Mesenchymal stem cell (in vitro differentiated cells and primary cell): ENCODE measurements at places on chromosomes 7 and 10.

GRCh38 chr10:113087165-113088029 is 137.3 kb downstream of the TCF7L2 start:
- no peak overlapping the region for H3K4me3 ChIP-seq
- H3K27ac ChIP-seq = peak overlapping the region; percentile 95
- peaks cover 12% of the 10 kb centered on the region for H3K36me3 ChIP-seq
- H3K4me1 ChIP-seq = peaks cover 15% of the 10 kb centered on the region
- peak; percentile 99 for DNase-seq

DNA sequence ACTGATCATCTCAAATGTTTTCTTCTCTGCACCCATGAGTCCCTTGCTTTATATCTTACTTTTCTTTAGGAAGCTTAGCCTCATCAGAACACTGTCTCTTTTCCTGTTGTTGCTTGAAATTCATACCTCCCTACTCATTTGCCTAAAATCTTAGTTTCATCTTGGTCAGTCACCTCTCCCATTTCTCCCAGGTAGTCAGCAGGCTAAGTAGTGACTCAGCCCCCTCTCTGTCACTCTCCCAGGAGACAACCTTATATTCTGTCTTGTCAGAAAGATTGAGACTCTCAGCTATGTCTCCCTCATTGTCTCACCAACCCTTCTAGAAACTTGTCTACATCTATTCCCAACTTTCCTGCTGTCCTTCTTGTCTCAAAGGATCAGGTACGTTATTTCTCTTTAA is 280.9 kb downstream of the BBS9 start:
- no peak overlapping the region for H3K27ac ChIP-seq
- H3K27me3 ChIP-seq = no peaks in the 10 kb centered on the region
- DNase-seq = no peak
- no peaks in the 10 kb centered on the region for H3K36me3 ChIP-seq
- H3K4me1 ChIP-seq = no peaks in the 10 kb centered on the region

DNA sequence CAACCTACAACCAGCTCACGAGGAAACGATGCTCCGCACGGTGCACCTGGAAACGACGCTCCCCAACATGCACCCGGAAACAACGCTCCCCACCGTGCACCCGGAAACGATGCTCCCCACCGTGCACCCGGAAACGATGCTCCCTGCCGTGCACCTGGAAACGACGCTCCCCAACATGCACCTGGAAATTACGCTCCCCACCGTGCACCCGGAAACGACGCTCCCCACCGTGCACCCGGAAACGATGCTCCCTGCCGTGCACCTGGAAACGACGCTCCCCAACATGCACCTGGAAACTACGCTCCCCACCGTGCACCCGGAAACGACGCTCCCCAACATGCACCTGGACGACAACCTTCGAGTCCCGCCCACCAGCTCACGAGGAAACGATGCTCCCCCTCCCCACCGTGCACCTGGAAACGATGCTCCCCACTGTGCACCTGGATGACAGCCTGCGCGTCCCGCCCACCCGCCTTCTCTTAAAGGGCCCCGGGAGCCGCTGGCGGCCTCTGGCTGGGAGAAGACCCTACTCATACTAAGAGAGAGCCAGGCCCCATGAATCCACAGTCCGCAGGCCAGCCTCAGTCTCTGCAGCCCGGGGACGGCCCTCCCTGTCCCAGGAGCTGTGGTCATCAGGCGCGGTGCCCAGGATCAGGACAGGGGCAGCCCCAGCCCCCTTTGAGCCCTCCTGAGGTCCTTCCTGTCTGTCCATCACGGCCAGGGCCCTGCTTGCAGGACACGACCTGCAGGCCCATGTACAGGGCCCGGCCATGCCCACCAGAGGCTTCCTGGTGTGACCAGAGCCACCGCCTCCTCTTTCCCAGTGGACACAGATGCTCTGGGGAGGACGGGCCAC is 98.3 kb downstream of the PDGFA start:
- peaks cover 16% of the 10 kb centered on the region for H3K27me3 ChIP-seq
- H3K36me3 ChIP-seq = no peaks in the 10 kb centered on the region
- H3K27ac ChIP-seq = no peak overlapping the region
- H3K4me3 ChIP-seq = no peak overlapping the region
- H3K4me1 ChIP-seq = no peaks in the 10 kb centered on the region

DNA sequence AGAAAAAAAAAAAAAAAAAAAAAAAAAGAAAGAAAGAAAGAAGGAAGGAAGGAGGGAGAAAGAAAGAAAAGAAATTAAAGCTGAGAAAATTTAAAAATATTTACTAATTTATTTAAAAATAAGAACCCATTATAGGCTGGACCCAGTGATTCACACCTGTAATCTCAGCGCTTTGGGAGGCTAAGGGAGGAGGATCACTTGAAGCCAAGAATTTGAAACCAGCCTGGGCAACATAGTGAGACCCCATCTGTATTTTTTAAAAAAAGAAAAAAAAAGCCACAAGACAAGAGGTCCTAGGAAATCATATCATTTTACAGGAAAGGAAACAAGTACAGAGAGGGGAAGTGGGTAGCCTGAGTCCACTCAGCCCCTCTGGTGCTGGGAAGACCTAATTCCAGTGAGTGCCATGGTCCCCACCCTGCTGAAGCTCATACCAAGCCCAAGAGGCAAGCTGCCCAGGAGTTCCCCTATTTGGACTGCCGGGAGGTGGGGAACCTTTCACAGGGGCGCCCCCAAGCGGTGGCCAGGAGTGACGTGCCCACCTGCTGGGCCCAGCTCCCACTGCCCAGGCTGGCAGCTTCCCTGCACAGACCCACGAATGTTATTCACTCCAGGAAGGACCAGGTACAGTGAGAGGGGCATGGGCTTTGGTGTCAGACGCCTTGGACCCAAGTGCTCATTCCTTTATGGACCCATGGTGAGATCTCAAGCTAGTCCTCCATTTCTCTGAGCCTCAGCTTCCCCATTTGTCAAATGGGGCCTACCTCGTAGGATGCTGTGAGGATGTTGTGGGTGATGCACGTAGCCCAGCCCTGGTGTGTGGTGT is 133.6 kb downstream of the ZMIZ1 start:
- H3K27me3 ChIP-seq = no peaks in the 10 kb centered on the region
- H3K4me1 ChIP-seq = peaks cover 26% of the 10 kb centered on the region
- peak; percentile 51 for DNase-seq
- peaks cover 69% of the 10 kb centered on the region for H3K36me3 ChIP-seq
- no peak overlapping the region for H3K27ac ChIP-seq
